Tibial nerve (tissue), 4 donors: ENCODE measurements at places on chromosomes 3 and 15. TPM values are rescaled to one million over a fixed set of nuclear protein-coding genes. Genes with fewer than 3 reads are reported as not detected.

Gene SLC28A2
- total RNA-seq = not detected

- H3K4me1 ChIP-seq = peaks cover 62% of the 10 kb centered on the region
- DNase-seq = no peak
- H3K27ac ChIP-seq = no peak overlapping the region
- H3K27me3 ChIP-seq = no peaks in the 10 kb centered on the region
Observed at GRCh38 chr15:98804057-98804380, 155.7 kb downstream of the IGF1R start.

DNA sequence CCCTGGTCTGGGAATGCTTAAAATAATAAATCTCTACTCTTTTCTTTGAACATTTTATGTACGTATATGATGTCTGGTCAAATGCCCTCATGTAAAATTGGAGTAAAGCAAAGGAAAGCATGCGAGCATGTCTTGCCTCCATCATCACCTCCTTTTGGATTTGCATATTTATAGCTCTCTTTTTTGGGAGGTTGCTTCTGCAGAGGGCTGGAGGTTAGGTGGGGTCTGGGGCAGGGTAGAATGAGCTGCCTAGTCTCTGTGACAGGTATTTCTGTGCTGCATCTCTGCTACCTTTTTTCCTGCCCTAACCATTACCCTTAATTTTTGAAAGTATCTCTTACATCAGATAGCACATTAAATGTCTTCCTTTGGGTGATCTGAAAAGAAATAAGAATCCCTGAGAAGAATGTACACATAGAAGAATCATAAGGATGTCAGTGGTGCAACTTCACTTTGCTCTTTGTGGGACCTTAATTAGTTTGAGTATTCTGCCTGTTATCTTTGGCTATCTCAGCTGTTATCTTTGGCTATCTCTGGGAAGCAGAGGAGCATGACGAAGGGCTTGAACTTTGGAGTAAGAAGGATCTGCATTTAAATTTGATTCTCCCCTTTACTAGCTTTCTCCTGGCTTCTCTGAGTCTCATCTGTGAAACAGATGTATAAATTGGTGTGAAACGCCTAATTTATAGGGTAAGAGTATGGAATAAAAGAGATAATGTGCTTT lies 40.2 kb downstream of the PPM1L start:
- no peak for DNase-seq
- no peak overlapping the region for H3K4me3 ChIP-seq
- no peaks in the 10 kb centered on the region for H3K36me3 ChIP-seq

Gene RLBP1
- not detected for total RNA-seq

Gene GOLGA6B
- total RNA-seq = not detected

DNA sequence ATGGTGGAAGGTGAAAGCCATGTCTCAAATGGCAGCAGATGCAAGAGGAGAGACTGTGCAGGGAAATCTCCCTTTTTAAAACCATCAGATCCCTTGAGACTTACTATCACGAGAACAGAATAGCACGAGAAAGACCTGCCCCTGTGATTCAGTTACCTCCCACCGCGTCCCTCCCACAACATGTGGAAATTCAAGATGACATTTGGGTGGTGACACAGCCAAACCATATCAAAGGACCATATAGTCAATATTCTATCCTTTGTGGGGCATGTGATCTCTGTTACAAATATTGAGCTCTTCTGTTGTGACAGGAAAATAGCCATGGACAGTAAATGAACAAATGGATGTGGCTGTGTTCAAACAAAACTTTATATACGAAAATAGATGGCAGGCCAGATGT lies 77.2 kb upstream of the ACKR4 start:
- no peak overlapping the region for H3K27ac ChIP-seq
- H3K4me3 ChIP-seq = no peak overlapping the region
- H3K36me3 ChIP-seq = peaks cover 14% of the 10 kb centered on the region
- DNase-seq = no peak
- no peaks in the 10 kb centered on the region for H3K27me3 ChIP-seq
- no peaks in the 10 kb centered on the region for H3K4me1 ChIP-seq

DNA sequence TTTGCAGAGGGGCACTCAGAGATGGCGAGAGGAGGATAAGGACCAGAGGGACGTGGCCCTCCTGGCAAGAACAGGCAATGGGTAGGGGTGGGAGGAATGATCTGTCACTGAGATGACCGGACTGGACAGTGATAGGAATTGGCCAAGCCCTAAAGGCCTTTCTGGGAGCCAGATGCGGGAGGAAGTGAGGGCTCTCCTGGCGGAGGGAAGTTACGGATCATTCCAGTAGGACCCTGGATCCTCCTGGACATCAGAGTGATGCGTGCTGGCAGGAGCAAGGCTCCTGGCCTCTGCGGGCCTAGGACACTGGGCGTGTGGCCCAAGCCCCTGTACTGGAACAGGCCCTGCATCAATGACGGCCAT lies 23.4 kb downstream of the KIF7 start:
- peaks cover 79% of the 10 kb centered on the region for H3K36me3 ChIP-seq
- no peak for DNase-seq
- no peak overlapping the region for H3K4me3 ChIP-seq
